ENCODE measurements at places on chromosomes 2 and 18.

DNA sequence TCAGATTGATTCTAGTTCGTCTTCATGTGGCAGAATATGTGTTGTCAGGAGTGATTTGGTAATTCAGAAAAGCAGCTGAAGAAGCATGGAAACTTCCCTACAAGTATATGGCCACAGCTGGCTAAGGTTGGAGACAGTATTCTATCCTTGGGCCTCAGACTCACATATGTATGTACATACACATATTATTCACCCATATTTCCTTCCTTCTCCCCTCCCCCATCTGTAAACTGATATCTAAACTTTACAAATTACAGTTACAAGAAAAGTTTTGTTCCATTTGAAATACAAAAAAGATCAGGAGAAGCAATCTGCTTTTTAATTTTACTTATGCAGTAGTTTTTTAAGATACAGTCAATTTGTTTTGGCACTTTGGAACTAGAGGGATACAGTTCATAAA is 3.1 kb downstream of the SP3 start:
- DNase-seq = no peak

DNA sequence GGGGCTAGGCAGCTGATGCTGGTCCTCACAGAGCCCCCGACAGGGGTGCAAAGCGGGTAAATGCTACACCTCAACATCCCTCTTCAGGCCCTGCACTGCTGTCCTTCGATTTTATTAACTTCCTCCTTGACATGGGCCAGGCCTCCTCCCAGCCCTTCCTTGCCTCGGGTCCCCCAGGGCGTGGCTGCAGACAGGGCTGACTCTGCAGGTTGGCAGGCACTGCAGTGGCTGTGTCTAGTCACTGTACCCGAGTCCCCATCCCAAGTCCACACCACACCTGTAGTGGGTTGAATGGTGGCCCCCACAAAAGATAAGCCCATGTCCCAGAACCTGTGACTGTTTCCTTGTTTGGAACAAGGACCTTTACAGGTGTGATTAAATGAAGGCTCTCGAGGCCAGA is 140.2 kb downstream of the TWIST2 start:
- DNase-seq = no peak

DNA sequence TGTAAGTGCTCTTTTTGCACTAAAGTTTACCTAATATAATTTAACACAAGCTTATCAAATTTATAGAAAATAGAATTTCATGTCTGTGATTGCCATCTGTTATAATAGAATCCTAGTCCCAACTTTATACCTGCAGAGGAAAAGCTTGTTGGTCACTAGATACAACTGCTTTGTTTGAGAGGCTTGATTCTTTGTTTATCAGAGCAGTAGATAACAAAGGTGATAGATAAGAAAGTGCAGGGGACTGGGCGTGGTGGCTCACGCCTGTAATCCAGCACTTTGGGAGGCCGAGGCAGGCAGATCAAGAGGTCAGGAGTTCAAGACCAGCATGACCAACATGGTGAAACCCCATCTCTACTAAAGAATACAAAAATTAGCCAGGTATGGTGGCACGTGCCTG is 528.0 kb downstream of the STK39 start:
- DNase-seq = no peak

GRCh38 chr2:63680455-63680854 is 91.7 kb downstream of the MDH1 start:
- no peak for DNase-seq

GRCh38 chr2:106561803-106562202 is 74.6 kb downstream of the CD8B2 start:
- no peak for DNase-seq

GRCh38 chr18:62524440-62525200 is 1.8 kb downstream of the ZCCHC2 start:
- peak; percentile 59 for DNase-seq

GRCh38 chr2:19895535-19895934 is 6.2 kb downstream of the TTC32 start:
- no peak for DNase-seq

- no peak for DNase-seq
Measured at GRCh38 chr2:214549946-214550345, 139.1 kb downstream of the VWC2L start.

DNA sequence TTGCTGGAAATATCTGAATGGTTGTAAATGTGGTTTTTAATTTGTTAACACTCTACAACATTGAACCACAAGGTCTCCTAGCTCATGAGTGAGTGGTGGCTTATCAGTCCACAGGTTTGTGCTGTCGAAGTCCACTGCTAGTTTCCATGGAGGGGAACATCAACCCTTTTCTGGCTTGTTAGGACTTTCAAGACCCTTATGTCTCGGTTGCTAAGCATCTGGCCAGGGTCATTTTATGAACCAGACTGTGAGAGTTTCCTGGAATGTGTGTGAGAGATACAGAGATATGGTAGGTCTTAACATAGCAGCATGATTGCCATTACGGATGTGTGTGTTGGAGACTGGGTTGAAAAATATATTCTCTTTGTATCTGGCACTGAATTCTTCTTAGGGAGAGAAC is 36.9 kb downstream of the KCNE4 start:
- DNase-seq = no peak

DNA sequence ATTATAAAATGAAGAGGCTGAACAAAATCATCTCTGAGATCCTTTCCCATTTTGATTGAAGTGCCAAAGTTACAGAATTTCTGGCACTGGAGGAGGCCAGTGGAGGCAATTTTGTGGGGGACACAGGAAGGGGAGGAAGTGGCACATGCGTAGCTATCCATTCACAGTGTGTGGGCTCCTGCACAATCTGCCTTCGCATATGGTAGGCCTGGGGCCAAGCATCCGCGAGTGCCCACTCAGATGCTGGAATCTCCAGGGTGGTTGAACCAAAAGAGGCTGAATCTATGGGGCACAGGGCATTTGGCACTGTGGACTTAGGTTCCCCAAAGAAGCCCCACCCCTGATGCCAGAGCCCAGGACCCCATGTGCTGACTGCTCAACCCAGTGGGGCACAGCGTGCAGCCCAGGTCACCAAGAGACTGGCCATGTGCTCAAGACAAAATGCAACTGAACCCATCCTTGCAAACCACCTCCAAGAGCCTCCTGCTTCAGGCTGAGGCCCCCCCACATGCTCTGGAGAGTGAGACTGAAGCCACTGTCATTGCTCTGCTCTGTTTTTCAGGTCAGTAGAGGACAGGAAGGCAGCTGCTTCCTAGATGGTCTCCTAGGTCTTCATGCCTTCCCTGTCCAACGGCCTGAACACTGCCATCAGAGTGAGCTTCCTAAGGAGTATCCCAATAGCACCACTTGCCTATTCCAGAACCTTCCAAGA is 28.5 kb downstream of the ST8SIA5 start:
- no peak for DNase-seq

DNA sequence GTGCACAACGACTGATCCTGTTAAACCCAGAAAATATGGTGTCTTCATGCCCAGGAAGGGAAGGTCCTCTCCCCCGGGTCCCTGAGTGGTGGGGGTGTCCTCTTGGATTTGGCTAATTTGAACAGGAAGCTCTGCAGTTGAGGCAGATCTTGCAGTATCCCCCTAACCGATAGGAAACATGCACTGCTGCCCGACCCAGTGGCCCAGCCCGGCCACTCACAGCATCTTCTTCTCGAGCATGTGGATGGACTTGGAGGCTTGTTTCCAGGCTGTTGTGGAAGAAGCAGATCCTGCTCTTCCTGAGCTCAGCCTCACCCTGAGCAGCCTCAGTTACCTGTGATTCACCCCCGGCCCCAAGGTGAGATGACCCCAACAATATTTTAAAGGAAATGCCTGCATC is 46.4 kb upstream of the ASB1 start:
- DNase-seq = no peak

- no peak for DNase-seq
Measured at GRCh38 chr2:171316220-171316619, 117.6 kb downstream of the METTL8 start.

DNA sequence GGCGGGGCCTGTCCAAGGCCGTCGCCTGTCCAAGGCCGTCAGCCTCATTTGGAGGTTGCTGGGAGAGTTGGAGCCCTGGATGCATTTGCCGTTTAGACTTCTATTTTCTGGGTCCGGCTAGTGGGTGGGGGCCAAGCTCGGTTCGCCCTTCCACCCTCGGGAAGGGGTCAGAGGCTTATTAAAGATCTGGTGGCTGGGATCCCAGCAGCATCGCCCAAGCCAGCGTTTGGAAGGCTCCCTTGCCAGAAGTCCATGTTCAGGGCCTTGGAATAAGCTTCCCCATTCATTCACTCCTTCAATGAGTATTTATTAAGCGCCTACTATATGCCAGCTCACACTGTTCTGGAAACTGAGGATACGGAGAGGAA is 516 bp upstream of the DOCK10 start:
- DNase-seq = no peak

DNA sequence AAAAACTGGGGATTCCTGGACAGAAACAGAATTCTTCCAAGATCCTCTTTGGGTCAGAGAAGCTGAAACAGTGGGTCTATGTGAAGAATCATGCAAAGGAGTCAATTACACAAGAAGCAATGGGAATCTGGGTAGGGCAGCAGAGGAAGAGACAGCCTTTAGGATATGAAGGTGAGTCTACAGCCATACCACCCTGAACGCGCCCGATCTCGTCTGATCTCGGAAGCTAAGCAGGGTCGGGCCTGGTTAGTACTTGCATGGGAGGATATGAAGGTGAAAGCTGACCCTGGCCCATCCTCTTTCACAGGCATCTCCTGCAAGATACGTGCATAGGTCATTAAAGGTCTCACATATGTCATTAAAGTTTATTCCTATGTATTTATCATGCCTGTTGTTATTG is 1080.9 kb upstream of the FANCL start:
- no peak for DNase-seq

GRCh38 chr2:131132729-131133128 is 27.6 kb downstream of the PLEKHB2 start:
- DNase-seq = no peak

DNA sequence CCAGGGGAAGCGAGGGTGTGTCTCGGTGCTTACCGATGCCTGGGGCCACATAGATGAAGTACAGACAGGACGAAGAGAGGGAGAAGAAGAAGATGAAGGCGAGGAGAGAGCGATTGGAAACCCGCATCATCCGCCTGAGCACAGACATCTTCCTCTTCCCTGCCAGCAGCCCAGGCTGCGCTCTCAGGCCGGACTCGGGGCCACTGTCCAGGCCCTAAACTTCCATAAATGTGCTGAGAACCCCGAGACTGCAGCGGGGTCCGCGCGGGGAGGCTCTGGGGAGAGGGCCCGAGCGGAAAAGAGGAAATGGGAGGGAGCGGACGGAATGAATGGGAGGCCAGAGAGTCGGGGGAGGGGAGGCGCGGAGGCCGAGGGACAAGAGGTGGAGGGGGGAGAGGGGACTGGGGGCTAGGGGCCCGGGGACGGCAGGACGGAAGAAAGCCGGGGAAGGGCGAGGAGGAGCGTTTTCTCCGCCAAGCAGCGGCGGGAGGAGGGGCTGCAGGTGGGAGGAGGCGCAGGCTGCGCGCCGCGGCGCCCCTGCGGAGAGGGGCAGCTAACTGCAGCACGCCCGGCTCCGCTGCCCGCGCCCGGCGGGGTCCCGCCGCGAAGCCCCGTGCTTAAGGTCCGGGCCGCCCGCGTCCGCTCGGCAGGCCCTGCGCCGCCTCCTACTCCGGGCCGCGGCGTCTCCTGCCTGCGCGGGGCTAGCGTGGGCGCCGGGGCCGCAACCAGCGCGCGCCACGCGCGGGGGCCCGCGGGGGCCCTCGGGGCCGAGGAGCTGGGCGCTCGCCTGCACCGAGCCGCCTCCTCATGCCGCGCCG is at the start of gene B4GALT6:
Gene B4GALT6, minus strand, starts transcription at position 303 of the 818 bp plus-strand sequence. Its CDS starts 155 bp downstream, at position 148.
- peak; percentile 34 for DNase-seq

DNA sequence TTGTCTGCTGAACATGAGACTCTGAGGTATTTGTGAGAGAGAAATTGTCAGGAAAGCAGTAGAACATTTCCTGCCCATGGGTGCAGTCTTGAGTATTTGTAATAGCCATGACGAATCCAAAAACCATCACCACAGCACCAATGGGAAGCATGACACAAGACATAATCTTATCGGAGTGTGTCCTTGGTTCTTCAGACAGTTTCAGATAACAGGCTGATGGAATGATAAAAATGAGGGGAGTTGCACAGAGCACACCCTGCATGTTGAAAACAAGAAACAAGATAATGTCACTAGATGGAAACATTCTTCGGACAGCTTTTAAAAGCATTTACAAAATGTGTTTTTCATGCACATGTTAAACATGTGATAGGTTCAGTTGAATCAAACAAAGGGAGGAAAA is 56.9 kb downstream of the SLC38A11 start:
- no peak for DNase-seq

DNA sequence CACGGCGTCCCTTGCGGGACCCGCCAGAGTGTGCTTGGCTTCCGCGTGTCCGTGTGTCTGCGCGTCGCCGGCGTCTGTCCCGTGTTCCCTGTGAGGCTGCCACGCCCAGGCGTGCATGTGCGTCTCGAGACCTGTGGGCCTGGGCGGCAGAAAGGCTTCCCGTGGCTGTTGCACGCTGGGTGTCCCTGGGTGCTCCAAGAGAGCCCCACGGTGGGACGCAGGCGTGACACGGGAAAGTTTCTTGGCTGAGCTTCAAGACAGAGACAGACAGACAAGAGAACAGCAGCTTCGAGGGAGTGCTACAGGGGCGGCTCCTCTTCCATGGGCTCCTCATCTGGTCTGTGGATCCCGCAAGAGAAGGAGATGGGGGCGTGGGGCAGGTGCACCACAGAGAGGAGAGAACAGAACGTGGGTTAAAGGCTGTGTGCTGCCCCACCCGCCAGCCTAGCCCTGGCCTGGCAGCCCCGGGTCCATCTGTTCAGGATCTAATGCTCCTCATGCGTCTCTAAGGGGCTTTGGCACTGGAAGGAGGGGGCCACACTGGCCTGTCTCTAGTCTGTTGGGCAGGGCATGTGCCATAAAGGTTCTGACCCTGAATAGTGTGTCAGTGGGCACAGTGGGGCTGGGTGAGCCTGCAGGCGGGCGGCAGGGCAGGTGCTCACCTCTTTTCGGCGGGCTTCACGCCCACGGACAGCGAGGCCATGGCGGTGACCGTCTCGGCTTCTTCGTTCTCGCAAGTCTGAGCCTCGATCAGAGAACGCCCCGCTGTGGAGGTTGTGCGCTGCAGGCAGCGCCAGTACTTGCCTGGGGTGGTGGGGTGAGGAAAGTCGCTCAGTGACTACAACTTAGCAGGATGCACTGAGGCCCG is 205.1 kb downstream of the TWIST2 start:
- DNase-seq = no peak

DNA sequence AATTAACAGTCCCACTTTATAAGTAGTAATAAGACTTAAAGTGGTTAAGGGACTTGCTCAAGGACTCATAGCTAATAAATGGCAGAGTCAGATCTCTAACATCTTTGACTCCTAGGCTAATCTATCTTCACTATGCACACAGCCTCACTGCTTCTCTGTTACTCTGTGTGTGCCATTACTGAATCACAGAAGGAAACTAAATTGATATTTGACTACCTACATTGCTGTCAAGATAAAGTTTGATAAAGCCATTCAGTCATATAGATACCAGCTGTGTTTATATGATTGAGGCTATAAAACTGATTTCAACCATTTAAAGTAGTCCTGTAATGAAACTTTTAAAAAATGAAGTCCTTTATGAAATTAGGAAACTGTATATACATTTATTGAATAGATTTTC is 10.9 kb downstream of the SLC39A10 start:
- DNase-seq = no peak

GRCh38 chr2:111712940-111713515 is 171.0 kb downstream of the ANAPC1 start:
- DNase-seq = no peak

- DNase-seq = no peak
Measured at GRCh38 chr2:70934981-70935380, 719 bp upstream of the ATP6V1B1 start.

Measured in activated naive CD4-positive, alpha-beta T cell treated with anti-CD3 and anti-CD28 coated beads for 36 hours (primary cell).